ENCODE measurements at places on chromosomes 2 and 18.

GRCh38 chr2:120103723-120104467, 91.0 kb downstream of the EPB41L5 start:
- DNase-seq = no peak

- DNase-seq = no peak
Observed at GRCh38 chr2:138632066-138632620, 130.6 kb downstream of the SPOPL start.

DNA sequence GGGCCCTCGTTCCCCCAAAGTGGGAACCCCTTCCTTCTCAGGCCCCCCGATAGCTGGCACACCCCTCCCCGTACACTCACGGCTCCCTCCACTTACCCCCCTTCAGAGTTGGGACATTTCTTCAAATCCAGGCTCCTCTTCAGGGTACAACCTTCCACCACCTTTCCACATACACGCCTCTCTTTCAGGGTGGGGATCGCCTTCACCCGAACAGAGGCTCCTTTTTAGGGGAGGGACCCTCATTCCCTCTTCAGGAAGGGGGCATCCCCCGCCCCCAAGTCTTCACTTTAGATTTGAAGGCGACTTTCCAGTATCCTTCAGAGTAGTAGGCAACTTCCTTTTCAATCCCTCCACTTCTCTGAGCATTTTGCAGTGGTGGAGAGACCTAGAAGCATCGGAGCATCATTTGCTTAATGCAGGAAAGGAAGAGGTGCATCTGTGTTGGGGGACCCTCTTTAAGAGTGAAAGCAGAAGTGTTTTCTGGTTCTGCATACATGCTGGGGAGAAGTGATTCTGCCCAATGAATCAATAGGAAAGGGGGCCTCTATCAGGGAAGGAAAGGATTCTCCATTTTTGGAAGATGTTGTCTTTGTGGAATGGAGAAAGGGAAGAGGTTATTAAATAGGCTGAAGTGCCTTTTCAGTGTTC, 845 bp downstream of the EML4 start:
- no peak for DNase-seq

- DNase-seq = no peak
Observed at GRCh38 chr2:39724828-39725144, 54.3 kb downstream of the THUMPD2 start.

DNA sequence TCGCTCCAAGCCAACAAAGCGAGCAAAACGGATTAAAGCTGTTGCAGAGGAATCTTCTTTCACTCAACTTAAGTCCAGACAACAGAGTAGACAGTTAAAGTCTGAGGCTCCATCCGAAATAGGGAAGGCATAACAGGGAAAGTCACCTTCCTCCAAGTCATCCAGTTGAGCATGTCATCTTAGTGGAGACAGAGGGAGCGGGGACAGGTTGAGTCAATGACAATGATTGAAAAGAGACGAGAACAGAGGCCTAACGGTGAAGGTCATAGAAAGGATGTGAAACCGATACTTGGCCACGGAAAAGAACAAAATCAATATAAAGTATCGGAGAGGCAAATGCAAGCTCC, 455 bp downstream of the C18orf32 start:
- no peak for DNase-seq

- DNase-seq = no peak
Observed at GRCh38 chr2:20737505-20737904, 70.6 kb downstream of the GDF7 start.

GRCh38 chr2:228444161-228444560, 262.7 kb upstream of the SPHKAP start:
- DNase-seq = no peak

DNA sequence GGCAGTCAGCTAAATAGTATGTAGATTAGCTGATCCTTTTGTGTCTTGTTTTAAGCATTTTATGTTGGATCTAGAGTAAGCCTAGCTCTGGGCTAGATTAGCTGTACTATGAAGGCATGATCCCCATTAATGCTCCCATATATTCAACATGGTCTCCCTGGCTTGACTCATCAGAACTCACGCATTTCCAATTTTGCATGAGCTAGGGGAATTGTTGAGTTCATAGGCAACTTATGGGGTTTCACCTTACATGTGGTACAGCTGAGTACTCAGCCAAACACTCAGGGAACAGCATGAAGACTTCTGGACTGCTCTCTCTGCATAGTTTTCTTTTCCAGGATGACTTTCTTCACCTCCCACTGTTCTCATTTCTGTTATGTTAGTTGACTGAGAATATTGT, 248.2 kb downstream of the TMX3 start:
- no peak for DNase-seq

DNA sequence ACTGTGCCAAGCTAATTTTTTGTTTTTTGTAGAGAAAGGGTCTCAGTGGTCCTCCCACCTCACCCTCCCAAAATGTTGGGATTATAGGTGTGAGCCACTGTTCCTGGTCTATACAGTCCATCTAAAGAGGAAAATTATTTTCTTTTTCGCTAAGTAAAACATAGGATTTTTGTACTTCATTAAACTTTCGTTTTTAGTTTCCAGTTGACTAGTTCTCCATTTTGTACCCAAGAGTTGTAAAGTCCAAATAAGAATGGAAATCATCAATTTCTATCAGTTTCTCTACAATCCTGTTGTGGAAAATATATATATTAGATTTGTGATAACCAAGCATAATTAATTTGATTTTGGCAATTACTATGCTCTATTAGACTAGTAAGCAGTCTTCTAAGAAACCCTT, 156.4 kb downstream of the BABAM2 start:
- DNase-seq = no peak

DNA sequence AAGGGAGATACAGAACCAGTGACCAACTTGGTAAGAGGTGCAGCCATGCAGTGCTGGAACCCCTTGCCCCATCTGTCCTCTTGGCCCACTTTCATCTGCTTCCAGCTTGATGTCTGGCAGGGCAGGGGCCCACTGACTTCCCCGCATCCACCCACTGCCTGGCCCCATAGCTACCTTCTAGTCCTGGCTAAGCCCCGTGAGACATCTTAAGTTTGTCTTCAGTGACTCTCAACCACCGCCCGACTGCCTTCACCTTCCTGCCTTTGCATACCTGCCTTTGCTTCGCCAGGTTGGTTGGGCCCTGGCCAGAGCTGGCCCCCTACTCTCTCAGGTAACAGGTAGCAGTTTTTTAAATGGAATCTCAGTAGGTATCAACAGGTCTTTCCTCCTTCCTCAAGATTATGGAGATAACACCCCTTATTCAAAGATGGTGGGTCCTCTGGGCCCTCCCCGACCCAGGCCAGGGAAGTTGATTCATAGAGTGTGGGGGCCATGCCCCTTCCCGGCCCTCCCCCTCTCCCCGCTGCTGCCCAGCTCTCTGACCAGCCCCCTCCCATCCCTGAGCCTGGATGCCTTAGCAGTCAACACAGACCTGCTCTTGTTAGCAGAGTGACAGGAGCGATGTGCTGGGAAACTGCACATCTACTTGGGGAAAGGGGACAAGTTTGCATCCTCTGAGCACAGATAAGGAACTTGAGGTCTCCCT, 2.8 kb downstream of the ARID5A start:
- no peak for DNase-seq

GRCh38 chr18:46213295-46213694, 109.1 kb downstream of the HAUS1 start:
- DNase-seq = no peak

DNA sequence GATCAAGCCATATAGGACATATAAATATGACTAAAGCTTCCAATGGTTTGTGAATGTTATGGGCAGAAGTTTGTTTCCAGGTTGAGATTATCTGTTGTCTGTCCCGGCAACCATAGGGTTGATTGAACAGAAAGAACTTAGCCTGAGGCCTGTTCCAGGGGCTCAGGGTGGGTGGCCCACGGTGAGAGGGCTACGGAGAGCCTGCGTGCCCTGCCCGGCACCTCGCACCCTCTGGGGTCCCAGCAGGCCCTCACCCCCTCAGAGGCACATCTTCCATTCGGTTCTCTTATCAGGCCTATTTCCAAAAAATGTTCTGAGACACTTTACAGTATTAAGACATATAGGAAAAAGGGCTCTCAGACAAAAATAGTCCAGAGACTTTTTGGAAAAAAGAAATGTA, 40.4 kb upstream of the LDLRAD4 start:
- DNase-seq = no peak

DNA sequence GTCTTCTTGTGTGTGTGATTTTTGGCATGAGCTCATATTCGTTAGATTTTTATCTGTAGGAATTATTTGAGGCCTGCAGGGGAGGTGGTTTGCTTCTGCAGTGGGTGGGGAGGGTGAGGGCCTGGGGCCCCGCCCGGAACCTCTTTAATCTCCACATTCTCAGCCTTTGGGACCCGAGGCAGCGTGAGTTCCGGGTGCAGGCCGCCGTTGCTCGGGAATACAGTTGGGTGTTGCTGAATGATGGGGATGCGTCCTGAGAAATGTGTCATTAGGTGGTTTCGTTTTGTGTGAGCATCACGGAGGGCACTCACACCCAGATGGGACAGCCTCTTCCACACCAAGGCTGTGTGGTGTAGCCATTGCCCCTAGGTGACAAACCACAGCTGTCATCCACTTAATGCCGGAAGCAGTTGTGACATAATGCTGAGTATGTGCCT, 13.7 kb upstream of the GAL3ST2 start:
- no peak for DNase-seq

DNA sequence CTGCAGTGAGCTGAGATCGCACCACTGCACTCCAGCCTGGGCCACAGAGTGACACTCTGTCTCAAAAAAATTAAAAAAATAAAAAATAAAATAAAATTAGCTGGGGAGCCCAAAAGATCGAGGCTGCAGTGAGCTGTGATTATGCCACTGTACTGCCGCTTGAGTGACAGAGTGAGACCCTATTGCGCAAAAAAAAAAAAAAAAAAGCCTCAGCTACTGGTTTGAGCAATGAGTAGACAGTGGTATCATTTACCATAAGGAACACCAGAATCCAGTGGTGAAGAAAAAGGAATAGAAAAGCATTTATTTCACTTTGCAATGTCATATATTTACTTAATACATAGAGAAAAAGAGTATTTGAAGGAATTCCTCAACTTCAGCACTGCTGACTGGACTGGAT, 3.0 kb downstream of the SAP130 start:
- DNase-seq = no peak

DNA sequence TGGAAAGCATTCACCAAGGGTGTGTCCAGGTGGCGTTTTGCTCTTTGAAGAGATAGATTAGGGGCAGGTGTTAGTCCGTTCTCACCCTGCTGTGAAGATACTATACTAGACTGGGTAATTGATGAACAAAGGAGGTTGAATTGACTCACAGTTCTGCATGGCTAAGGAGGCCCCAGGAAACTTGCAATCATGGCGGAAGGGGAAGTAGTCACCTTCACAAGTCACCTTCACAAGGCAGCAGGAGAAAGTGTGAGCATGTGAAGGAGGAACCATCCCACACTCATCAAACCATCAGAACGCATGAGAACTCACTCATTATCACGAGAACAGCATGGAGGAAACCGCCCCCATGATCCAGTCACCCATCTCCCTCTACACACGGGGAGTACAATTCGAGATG, 135.7 kb upstream of the NFATC1 start:
- DNase-seq = no peak

DNA sequence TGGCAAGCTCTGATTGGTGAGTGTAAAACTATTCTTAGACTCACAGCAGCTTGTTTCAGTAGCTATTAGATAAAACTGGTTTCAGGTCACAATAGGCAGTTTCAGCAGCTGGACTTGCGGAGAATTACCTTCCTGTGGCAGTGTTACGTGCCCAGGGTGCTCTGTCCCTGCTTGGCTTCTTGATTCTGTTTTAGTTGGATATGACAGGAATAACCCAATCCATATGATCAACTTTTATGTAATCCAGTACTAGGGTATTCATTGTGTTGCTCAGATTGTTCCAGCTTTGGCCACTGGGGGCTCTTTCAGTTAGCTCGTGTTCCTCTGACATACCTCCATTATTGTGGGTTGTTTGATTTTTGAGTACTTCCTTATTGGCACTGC, 43.1 kb downstream of the INPP4A start:
- DNase-seq = no peak

GRCh38 chr2:197031803-197032202, 105.3 kb upstream of the PGAP1 start:
- no peak for DNase-seq

DNA sequence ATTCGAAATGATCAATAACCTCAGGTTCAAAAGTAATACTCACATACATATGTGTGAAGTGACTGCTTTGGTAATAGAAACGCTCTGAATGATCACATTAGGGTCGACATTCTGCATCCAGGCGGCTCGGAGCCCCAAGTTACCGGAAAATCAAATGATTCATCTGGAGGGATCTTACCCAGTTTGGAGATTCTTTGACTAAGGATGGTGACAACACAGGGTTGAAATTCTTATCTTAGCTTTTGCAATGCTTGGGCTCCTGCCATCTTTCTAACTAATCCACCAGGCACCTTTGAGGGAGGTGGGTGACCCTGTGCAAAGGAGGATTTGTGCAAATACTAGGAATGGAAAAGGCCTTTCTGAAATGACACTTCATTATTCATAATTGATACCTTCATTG, 10.8 kb downstream of the GBX2 start:
- no peak for DNase-seq

DNA sequence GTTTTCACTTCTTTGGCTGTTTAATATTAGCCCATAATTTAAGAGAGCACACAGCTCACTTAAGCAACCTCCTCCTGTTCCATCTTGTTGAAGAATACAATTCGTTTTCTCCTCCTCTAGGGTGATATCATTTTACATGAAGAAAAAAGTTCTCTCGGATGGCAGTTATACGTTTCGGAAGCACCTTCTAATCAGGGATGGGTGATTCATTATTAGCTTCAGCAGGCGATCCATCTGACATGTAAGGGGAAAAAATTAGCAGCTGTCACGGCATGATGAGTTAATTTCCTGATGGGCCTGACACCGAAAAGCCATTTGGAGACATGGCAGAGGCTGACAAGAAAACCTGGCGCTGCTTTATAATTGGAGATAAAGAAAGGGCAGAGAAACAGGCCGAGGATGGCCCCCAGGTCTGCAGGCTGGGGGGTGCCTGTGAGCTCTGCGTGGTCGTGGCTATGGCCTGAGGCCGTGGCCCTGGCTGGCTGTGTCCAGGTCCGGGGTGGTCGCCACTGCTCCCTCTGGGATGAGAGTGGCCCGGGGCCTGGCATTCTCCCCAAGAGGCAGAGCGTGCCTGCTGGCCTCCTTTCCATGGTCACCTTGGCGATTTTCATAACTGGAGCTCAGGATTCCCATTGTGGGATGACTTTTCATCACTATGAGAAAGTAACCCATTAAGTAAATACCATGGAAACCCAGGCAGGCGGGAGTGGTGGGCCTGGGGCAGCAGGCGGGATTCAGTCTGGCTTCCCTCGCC, 140.1 kb downstream of the PTGR3 start:
- DNase-seq = peak; percentile 38

DNA sequence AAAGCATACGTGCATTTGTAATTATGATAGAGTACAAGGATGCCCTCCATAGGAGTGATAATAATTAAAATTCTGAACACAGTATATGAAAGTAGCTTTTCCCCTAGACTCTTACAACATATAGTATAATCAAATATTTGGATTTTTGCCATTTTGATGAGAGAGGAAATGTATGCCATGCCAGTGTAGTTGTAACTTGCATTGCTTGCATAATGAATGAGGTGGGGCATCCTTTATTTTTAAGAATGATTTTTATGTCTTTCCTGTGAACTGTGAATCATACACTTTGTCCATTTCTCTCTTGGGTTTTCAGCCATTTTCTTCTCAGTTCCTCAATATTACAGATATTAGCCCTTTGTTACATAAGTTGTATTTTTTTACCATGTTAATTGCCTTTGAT, 197.5 kb downstream of the SCG2 start:
- DNase-seq = no peak

GRCh38 chr2:215032153-215032552, 106.3 kb downstream of the ABCA12 start:
- no peak for DNase-seq

GRCh38 chr2:29455200-29455860, 340.1 kb downstream of the CLIP4 start:
- no peak for DNase-seq

- no peak for DNase-seq
Observed at GRCh38 chr2:222320436-222321395, 21.9 kb upstream of the PAX3 start.

Data from ascending aorta (tissue), 2 donors.